ENCODE measurements at places on chromosomes 1 and 21.

- DNase-seq, result no peak
These were observed 5.4 kb downstream of the SPEN start for GRCh38 chr1:15852828-15853302.

- DNase-seq, result no peak
These were observed 38.4 kb downstream of the ACBD3 start for GRCh38 chr1:226148121-226148648.

- DNase-seq, result no peak
These were observed 45.5 kb downstream of the TGFB2 start for GRCh38 chr1:218390618-218391017.

DNA sequence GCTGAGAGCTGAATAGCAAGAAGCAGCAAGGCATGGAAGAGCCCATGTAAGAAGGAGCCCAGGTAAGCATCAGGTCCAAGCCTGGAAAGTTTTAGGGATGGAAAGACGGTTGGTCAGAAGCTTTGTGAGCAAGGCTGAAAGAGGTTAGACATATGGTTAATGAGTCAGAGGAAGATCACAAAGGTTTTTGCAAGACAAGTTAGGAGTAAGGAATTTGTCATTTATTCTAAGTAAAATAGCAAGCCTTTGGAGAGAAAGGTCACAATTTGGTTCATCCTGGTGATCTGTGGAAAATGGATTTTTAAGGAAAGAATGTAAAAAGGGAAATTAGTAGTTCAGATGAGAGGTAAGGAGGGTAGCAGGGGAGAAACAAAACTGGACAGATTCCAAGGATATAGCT lies 106.7 kb downstream of the DPYD start:
- DNase-seq, result no peak

DNA sequence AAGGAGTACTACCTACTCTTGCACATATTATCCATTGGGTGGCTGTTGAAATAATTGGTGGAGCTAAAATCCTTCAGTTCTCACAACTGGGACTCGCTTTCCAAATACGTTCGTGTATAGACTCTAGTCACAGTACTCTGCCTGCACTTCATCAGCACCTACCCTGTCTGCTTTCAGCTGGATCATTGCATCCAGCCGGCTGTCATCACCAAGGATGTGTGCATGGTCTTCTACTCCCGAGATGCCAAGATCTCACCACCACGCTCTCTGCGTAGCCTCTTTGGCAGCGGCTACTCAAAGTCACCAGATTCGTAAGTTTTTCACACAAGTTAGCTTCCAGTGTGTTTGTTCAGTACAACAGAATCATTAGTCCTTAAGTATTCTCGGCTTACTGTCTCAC lies 37.3 kb upstream of the PGD start:
- DNase-seq, result no peak

GRCh38 chr1:76229279-76230005 lies 154.9 kb downstream of the ST6GALNAC3 start:
- DNase-seq, result no peak

DNA sequence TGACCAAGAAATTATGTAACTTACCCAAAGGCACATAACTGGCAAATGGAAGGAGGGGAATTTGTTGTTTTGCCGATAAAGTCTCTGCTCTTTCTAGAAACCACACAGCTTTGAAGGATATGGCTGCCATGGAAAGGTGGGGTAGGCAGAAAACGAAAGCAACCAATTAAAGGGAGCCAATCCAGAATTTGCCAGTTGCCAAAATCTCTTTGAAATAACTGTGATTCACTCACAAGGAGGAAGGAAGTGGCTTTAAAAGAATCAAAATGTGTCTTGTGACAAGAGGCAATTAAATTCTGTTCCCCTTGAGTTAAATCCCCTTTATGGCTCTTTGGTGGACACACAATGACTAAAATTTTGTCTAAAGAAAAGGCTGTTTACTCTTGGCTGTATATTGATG lies 61.2 kb upstream of the CCDC190 start:
- no peak for DNase-seq

DNA sequence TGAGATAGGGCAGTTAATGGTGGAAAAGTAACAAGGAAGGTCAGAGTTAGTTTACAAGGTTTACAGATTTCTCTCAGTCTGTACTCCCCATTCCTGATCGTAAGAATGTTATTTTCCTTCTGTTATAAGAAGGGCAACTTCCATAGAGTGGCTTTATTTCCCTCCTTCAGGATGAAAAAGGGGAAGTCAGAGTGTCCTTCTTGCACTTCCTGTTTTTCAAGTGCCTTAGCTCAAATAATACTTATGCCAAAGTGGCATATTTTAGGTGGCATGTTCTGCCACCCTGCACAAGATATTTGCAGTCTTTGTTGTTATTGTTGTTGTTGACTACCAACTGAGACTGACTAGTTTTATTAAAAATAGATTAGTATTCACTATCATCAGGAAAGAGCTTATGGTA lies 730.7 kb upstream of the ADGRL4 start:
- no peak for DNase-seq

- no peak for DNase-seq
These were observed 617.0 kb upstream of the NR5A2 start for GRCh38 chr1:199410462-199410861.

DNA sequence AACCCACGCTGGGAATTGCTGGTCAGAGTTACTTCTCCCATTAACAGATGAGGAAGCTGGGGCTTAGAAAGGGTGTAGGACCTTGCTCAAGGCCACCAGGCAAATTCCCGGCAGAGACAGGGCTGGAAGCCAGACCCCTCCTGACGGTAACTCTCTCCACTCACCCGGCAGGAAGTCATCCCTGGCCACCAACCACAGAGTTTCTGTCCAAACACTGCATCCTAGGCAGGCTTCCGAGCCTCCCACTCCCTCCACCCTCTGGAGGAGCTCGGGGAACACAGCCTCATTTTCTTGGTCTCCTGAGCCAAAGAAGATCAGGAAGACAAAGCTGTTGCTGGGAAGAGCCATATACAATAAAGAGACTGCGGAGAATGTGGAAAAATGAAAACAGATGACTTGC lies 25.0 kb upstream of the ZNF436 start:
- no peak for DNase-seq

- no peak for DNase-seq
These were observed 14.3 kb upstream of the ADAM30 start for GRCh38 chr1:119910618-119911017.

GRCh38 chr1:7738044-7738443 lies 33.1 kb upstream of the VAMP3 start:
- no peak for DNase-seq

GRCh38 chr1:197915862-197916499 lies 1.2 kb upstream of the LHX9 start:
- peak; percentile 79 for DNase-seq

GRCh38 chr1:1781526-1781903 lies 3.2 kb upstream of the NADK start:
- no peak for DNase-seq

GRCh38 chr1:225318706-225319575 lies 108.9 kb downstream of the LBR start:
- no peak for DNase-seq

DNA sequence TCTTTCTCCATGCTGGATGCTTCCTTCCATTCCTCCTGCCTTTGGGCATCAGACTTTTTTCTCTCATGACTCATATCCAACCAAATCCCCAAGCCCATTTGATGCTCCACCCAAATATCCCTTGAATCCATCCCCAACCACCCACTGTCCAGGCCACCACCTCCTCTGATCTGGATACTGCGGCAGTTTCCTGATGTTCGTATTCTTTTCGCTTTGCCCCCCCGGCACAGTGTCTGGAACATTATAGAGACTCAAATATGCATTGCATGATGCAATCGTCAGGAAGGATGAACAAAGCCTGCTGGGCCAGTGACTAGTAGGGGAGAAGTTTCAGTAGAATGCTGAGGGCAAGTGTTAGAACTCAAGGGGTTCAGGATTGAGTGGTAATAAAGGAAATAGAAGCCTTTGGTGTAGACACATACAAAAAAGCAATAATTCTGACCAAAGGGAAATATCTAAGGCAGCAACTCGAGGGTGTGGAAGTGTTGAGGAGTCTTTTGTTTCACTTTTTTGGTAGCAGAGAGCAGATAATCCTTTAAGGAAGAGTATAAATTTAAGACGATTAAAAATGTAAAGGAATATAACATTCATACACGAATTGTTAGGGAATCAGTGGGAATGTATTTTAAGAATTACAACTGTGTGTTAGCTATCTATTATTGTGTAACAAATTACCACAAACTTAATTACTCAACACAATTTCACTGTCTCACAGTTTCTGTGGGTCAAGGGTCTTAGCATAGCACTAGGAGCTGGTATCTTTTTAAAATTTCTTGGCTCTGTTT lies 7.5 kb downstream of the S100A11 start:
- DNase-seq, result no peak

GRCh38 chr1:65022216-65022615 lies 55.9 kb upstream of the JAK1 start:
- no peak for DNase-seq

GRCh38 chr1:204834336-204834735 lies 36.3 kb upstream of the NFASC start:
- DNase-seq, result no peak

- no peak for DNase-seq
These were observed 506 bp downstream of the C1orf50 start for GRCh38 chr1:42767510-42768000.

DNA sequence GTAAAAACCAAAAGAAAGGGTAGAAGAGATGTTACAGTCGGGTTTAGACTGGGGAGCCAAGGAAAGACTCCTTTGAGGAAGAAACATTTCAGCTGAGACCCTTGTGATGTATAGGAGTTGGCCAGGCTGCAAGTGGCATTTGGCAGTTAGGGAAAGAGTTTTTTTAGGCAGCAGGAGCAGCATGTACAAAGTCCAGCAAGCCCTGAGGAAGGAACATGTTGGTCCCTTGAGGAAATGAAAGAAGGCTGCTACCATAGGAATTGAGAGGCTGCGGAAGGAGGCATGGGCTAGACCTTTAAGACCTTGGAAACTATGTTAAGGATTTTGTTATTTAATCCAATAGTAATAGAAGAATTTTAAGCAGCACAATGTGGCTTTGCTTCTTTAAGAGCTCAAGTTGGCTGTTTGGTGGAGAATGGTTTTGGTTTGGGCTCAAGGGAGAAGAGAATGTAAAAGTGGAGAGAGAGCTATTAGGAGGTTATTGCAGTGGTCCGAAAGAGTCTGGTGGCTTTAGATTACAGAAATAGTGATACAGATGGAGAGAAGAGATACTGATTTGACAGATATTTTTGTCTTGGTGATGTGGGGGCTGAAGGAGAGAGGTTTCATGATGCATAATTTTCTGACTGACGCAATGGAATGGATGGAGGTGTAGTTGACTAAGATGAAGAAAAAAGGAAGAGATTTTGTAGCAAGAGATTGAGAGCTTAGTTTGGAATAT lies 26.6 kb downstream of the SMAP2 start:
- DNase-seq, result no peak

DNA sequence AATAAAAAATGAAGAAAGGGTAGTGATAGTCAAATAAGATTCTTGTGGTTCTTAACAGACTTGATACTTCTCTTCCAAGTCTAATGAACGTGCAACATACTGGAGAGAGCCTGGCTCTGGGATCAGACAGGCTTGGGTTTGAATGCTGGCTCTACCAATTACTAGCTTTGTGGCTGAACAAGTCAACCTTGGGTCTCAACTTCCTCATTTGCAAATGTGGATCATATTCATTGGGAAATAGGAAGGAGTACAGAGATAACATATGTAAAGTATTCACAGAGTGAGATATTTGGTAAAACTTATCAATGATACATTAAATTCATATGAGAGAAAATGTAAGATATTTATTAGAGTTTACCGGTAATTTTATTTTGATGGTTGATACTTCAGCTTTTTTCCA lies 2.0 kb downstream of the EDEM3 start:
- DNase-seq, result no peak

DNA sequence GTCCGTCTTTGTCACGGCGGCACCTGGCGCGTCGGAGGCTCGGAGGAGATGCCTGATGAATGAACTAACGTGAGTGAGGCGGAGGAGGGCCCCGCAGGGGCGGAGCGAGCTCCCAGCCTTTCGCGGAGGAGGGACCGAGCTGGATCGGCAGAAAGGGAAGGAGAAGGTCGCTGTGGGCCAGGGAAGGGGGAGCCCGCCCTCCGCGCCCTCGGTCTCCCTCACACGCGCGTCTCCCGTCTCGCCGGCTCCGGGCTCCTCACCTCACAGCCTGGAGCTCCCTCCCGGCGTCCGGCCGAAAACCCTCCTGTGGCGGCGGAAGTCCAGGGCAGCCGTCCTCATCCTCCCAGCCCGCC lies 519 bp downstream of the ZNF496 start:
- DNase-seq, result peak; percentile 39

DNA sequence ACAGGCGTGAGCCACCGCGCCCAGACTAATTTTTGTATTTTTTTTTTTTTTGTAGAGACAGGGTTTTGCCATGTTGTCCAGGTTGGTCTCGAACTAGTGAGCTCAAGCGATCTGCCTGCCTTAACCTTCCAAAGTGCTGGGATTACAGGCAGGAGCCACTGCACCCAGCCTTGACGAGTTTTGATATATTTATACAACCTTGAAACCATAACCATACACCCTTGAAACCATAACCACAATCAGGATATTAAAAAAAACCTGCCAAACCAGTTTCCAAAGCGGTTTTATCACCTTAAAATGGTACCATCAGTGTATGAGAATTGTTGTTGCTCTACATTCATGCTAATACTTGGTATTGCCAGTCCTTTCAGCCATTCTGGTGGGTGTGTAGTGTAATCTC lies 3.7 kb upstream of the PHACTR4 start:
- no peak for DNase-seq

DNA sequence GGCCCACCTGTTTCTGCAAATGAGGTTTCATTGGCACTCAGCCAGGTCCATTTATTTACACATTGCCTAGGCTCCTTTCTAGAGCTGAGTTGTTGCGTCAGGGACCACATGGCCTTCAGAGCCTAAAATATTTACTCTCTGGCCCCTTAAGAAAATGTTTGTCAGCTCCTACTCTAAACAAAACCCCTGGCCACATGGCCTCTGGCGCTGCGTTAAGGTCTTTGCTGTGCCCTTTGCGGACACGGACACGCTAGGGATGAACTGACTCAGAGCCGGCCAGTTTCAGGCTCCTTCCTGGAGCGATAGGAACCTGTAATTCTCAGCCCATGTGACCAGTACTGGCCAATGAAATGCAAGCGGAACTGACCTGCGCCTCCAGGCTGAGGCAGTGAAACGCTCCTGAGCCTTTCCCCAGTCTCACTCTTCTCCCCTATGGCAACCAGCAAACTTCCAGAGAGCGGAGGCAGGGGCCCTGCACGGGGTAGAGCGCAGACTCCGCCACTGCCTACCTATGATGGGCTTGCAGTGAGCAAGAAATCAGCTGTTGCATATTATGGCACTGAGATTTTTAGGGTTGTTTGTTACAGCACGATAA lies 160.3 kb downstream of the ETS2 start:
- no peak for DNase-seq

DNA sequence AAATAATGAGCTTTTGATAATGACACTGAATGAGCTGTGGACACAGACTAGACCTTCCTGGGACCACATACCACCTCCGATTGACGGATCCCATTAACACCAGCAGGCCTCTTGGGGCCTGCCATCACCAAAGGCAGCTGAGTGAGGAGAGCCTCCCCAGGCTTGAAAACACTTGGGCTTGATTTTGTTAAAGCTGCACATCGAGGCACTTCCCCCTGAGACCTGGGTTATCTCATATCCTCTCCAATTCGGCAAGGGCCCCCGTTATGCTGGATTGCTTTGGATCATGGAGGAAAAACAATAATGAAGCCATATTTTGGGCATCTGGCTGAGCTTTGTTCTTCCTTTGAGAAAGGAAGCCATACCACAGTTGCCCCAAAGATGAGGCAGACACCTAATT lies 143.0 kb downstream of the AJAP1 start:
- no peak for DNase-seq
